ENCODE measurements at places on chromosomes 7 and 10.

DNA sequence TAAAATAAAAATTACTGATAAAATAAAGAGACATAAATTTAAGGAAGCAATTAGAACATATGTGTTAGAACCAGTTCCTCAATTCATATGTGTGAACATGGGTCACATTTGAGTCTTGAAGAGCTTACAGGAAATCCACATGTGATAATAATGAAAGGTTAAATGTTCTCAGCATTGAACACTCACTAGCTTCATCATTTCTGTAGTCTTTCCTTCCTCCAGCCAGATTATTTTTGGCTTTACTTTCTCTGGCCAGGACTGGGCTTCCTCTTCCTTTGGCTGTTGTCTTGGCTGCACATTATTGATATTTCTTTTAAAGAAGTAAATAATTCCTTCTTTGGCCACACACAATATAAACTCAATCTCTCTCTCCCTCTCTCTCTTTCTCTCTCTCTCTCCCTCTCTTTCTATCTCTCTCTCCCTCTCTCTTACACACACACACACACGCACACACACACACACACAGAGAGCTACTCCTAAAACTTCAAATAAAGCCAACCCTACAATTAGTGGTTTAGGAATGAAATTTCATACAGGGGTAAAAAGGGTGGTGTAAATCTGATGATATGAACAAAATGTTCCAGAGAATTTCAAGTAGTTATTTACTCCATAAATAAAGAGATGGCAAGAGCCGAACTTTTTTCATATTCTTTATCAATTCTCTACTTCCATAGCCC, 171.2 kb downstream of the REEP3 start:
- DNase-seq = no peak

GRCh38 chr7:29884399-29885272, 78.3 kb downstream of the WIPF3 start:
- DNase-seq = no peak

DNA sequence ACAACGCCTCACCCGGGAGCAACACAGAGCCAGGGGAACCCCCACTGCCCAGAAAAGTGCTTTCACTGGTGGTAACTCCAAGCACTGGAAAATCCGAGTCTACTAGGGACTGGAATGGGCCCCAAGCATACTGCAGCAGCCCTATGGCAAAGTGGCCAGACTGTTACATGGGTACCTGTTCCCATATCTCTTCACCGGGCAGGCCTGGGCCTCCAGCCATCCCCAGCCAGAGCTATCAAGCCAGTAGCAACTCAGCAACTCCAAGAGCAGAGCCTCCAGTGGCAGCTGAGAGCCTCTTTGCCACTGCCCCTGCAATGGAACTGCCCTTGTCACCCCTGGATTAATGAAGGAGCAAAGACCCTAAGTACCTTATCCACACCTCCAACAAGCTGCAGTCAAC, 73.5 kb downstream of the HBP1 start:
- DNase-seq = no peak

GRCh38 chr7:151993977-151994676, 31.3 kb upstream of the GALNT11 start:
- no peak for DNase-seq

DNA sequence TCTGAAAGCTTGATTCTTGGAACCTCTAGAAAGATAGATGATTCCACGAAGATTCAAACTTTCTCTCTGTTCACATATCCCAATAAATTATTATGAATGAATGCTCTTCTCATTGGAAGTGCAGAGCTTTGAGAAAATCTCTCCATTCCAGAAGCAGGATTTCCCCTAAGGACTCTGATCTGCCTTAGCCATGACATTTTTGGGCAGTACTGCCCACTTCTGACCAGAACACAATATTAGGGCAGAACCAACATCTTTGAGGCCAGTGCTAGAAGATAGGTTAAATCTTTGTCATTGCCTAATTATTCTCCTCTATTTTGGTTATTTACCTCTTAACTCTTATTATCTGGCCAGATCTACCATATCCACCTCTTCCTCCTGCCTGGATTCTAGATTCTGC, 49.9 kb downstream of the ARMC3 start:
- no peak for DNase-seq

DNA sequence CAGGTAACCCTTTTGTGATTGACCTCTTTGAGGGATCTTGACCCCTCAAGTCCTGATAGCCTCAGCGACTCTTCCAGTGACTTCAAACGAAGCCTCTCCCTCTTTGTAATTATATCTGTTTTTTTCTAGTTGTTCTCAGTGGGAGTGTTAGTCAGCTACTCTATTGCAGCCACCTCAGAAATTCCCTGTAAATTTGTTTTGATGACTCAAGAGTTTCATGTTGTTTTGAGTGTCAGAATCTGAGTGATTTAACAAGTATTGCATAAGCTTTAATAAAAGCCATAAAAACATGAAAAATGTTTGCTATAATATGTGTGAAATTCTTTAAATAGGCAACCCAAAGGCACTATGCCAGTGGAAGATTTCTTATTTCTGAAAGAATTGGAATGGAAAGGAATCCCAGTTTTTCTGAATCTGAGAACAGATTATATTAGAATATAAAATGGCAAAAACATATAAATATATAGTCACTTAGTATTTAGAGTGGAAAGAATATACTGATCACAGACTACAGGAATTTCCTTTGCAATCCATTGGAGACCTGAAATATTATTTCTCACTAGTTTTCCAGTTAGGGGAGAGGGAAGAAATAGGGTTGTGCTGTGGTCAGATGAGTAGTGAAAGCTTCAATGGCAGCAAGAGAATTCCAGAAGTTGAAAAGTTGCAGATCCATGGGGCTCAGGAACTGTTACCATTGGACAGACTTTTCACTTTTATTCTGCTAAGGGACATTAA, 94.4 kb upstream of the SEMA3C start:
- no peak for DNase-seq

GRCh38 chr10:46525177-46525823, 31.2 kb downstream of the GPRIN2 start:
- DNase-seq = no peak

GRCh38 chr7:21538936-21539495, 3.8 kb upstream of the DNAH11 start:
- DNase-seq = no peak

DNA sequence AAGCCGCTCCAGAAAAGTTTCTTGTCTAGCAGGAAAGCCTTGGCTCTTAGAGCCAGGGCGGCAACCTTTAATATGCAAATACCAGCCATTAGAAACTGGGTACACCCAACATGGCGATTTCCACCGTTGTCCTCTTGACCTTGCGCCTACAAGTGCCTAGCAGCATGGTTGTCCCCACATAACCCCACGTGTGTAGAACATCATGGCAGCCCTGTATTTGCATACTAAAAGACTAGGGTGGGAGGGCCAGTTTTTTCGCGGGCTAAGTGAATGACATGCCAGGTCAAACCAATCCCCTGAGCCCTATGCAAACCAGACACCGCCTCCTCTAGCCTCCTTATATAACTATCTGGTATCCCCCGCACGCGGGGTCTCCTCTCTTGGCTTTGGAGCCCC, 58.4 kb upstream of the FZD8 start:
- DNase-seq = no peak

DNA sequence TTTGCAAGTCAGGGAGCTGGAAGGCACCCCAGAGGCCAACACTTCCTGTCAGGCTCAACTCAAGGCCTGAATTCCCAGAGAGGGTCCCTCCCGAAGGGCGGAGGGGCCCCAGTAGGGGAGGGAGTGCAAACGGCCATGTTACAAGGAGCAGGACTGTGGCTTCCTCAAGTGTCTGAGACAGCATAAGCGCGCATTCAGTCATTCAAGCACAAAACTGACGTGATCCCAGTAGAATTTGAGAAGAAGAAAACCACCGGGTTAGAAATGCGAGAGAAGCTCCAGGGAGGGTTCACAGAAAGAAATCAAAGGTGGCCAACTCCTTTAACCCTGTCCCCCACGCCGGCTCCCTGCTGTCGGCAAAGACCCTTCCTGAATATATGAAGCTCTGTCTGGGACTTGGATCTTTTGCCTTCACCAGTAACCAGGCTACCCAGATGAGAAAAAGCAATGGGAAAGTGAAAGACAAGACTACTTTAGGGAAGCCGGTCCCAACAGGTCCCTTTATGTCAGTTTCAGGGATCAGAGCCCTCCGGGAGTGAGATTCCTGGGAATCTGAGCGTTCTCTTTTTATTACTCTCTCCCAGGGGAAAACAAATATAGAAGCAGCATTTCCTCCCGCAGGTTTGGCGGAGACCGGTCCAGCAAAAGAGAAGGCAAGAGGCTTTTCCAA, 1.3 kb downstream of the AFAP1L2 start:
- no peak for DNase-seq

DNA sequence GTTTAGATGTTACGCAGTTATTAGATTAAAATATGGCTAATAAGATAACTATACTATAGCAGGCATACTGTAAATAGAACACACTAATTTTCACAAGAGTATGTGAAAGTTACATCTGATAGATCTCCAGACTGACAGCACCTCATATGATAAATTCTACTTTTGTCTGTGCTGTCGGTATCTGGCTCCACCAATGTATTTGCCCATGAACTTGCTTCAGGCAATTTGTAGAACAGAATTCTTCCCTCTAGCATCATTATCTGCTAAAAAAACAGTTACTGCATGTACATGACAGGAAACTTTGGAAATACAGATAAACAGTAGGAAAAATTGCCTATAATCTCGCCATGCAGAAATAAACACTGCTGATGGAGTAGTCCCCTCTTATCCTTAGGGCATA, 137.7 kb downstream of the WNT2 start:
- no peak for DNase-seq

- DNase-seq = no peak
These were observed 431 bp downstream of the ZYX start for GRCh38 chr7:143381427-143382125.

DNA sequence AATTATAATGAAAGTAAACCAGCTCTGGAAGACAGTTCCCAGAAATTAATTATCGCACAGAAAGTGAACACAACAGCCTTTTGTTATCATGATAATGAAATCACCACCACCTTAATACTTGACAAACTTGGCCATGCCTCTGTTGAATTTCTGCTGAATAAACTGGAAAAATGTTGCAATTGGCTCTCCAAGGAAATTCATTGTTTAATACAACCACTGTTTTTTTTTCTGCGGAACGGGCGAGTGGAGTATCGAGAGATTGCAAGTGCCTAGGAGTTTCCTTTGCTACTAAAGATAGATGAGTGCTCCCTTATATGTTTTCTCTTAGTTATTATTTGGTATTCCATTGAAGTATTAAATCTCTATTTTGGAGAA, 657.0 kb downstream of the SDK1 start:
- DNase-seq = no peak

DNA sequence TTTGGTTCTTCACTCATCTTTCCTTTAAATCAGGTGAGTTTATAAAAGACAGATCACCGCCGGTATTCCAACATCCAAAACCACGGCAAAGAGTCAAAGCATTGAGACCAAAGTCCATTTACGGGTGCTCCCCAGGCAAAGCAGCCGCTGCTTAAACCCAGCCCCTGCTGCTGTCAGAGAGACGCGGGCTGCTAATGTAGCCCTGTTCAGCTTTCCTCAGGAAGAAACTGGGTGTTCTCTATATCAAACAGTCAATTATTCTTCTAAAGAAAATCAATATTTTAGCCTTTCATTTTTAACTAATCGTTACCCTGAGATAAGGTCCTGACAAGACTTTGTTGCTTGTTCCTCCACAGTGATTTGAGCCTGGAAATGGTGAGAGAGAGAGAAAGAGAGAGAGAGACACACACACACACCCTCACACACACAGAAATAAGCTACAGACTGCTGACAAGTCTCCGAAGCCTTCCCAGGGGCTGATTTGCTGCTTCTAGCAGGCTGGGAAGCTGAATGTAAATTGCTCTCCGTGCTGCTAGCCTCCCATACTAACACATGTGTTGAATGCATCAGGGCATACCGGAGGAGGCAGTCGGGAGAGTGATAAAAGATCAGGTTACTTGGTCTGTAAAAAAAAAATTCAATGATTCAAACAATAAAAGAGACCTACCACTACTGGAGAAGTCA, 183.0 kb upstream of the ANK3 start:
- peak; percentile 58 for DNase-seq

GRCh38 chr10:91887272-91888076, 21.8 kb downstream of the FGFBP3 start:
- peak; percentile 1 for DNase-seq

DNA sequence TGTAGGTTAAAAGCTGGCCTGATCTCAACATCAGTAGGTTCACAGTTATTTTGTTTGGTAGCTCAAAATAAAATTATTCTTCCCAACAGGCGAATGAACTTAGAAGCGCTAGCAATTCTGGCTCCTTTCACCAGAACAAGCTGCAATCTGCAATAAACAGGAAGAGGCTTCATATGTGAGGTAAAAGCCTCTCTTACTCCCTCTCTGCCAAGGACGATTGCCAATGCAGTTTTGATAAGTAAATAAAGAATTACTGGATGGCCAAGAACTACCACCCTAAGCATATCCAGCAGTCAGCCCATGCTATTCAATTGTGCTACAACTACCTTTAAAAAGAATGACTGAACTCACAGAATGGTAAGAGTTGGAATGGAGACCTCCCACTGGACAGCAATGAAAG, 150.0 kb upstream of the LAMB4 start:
- DNase-seq = no peak

DNA sequence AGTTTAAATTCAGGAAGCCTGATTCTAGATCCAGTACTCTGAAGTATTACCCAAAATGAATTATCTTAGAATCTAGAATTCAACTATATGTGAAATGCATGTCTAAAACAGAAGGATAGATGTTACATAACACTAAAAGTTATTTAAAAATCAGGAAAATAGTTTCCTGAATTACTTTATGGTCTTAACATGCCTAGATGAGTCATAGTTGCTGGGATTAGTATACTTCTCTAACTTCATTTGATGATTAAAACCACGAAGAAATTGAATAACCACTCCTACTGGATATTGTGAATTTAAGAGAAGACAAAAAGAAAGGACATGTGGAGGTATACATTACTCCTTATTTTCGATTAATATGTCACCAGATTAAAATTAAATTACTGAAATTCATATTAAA, 65.5 kb downstream of the ATAD1 start:
- no peak for DNase-seq

DNA sequence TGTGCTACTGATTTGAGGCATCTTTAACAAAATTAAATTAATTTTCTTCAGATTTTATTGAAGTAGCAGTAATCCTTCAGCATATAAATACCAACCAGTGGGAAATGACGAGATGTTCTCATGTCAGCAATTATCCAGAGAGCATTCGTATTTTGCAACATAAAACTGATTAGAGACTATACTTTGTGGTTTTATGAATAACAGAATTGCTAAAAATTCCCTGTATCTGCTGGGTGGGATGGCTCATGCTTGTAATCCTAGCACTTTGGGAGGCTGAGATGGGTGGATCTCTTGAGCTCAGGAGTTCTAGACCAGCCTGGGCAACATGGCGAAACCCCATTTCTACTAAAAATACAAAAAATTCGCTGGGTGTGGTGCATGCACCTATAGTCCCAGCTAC, 56.9 kb downstream of the ATAD1 start:
- no peak for DNase-seq

Measured in NCI-H524 (cell line).